ENCODE measurements at places on chromosomes 1 and 21. TPM values are rescaled to one million over a fixed set of nuclear protein-coding genes. Genes with fewer than 3 reads are reported as not detected.

The HSPA6 gene
- 1.3 TPM for polyA plus RNA-seq

- no peaks in the 10 kb centered on the region for H3K27me3 ChIP-seq
- no peak overlapping the region for H3K27ac ChIP-seq
- no peak overlapping the region for H3K4me3 ChIP-seq
- H3K36me3 ChIP-seq, result no peaks in the 10 kb centered on the region
Measured at GRCh38 chr1:201080135-201080534, 32.1 kb downstream of the CACNA1S start.

DNA sequence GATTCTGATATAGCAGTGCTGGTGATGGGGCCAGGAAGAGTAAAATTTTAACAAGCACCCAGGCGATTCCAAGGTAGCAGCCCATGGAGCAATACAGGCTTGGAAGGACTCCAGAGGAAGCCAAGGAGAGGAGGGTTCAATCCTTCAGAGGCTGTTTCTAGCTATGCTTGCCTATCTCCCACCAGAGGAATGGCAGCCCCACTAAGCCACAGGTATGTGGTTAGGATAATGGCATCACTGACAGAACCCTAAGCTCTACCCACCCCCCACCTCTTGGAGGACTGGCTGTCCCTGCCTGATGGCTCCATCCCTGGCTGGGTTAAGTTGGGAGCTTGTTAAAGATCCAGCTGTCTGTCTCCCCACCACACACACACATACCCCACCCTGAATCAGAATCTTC is 19.3 kb upstream of the PTAFR start:
- H3K27ac ChIP-seq, result no peak overlapping the region
- H3K4me1 ChIP-seq, result peaks cover 13% of the 10 kb centered on the region
- no peak for DNase-seq
- peaks cover 30% of the 10 kb centered on the region for H3K36me3 ChIP-seq
- no peaks in the 10 kb centered on the region for H3K27me3 ChIP-seq
- no peak overlapping the region for H3K4me3 ChIP-seq

- H3K27me3 ChIP-seq, result no peaks in the 10 kb centered on the region
- no peak overlapping the region for H3K4me3 ChIP-seq
- no peaks in the 10 kb centered on the region for H3K36me3 ChIP-seq
- DNase-seq, result no peak
Measured at GRCh38 chr1:91527266-91527765, 26.7 kb downstream of the CDC7 start.

- no peaks in the 10 kb centered on the region for H3K27me3 ChIP-seq
- H3K36me3 ChIP-seq, result no peaks in the 10 kb centered on the region
- DNase-seq, result no peak
- no peak overlapping the region for H3K4me3 ChIP-seq
- peaks cover 13% of the 10 kb centered on the region for H3K4me1 ChIP-seq
Measured at GRCh38 chr1:183882335-183883167, 77.6 kb downstream of the RGL1 start.
